Nephron progenitor cell (in vitro differentiated cells): ENCODE measurements at places on chromosomes 3 and 15.
A peak's percentile ranks its signal among the peaks of the same experiment; 100 is the strongest.

GRCh38 chr3:128701342-128702212, 24.4 kb upstream of the RAB7A start:
- no peak for DNase-seq

DNA sequence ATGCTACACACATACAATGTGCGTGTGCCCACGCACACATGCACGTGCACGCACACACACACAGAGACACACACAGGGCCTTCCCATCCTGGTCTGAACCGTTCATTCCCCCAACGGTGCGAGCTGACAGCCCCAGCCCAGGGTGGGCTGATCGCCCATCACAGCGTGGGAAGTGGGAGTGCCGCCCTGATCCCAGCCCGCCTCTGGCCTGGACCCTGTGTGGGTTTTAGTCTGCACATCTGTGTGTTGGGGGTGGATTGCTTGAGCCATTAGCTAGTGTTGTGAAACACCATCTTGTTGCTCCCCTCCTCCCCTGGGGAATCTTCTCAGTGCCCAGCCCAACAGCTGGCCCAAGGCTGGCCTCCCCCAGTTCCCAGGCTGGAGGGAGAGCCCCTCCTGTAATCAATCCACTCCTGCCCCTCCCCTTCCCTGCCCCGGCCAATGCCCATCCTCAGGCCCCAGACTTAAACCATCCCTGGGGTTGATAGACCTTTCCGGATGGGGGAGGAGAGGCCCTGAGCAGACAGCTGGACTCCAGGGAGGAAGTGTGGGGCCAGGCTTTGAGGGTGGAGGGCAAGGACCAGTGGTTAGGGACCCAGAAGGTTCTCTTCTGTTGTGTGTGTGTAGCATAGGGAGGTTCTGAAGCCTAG, 8.3 kb downstream of the SEMA3G start:
- DNase-seq = peak; percentile 60

DNA sequence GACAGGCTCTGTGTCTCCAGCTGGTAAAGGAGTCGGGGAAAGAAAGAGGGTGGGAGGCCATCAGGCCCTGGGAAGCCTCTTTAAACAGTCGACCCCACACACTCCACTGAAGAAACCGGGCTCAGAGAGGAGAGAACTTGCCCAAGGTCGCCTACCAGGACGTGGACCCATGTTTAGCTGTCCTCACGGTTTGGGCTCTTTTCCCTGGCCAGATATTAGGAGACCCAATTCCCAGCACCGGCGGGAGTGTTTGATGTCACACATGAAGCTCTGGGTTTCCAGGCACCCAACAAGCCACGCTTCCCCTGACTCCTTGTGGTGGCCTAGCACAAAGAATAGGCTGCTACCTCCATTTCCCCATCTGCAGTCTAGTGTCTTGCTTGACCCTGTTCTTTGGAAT, 52.2 kb upstream of the GRIP2 start:
- DNase-seq = no peak

- no peak for DNase-seq
These were observed 15.7 kb upstream of the ZXDC start for GRCh38 chr3:126491221-126492013.

DNA sequence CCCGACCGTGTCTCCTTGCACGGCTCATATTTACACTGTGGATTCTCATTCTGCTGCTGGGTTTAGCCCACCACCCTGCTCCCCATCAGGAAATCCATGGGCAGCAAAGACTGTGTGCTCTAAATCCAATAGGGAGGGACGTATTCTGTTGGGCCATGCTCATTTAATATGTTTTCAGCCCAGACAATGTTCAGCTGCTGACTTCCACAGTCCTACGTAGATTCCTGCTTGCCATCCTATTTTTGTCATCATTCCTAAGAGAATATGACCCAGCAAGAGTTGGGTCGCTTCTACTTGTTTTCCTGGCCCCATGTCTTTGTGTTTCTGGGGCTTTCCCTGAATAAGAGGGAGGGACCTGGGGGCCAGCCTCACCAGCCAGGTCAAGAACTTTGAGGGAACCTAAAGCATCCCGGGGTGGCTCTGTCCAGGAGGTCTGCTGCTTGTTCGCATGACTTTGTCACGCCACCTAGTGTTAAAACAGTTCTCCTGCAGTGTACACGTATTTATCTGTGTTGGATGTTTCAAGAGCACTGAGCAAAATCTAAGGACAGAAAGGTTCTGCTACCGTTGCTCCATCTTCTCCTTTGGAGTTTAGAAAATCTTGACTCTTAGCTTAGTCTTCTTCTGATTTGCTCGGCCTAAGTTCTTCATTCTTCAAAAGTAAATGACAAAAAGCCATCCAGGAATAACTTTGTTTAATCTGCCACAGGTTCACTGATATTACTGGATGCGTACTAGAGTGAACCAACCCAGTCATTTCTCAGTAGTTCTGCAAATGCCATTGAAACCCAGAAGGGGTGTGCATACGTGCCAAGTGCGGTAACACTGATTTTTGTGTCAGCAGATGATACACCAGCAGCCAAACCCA, 79.8 kb upstream of the NR2E3 start:
- DNase-seq = peak; percentile 43

GRCh38 chr3:189235214-189235613, 63.4 kb downstream of the TPRG1 start:
- DNase-seq = no peak

DNA sequence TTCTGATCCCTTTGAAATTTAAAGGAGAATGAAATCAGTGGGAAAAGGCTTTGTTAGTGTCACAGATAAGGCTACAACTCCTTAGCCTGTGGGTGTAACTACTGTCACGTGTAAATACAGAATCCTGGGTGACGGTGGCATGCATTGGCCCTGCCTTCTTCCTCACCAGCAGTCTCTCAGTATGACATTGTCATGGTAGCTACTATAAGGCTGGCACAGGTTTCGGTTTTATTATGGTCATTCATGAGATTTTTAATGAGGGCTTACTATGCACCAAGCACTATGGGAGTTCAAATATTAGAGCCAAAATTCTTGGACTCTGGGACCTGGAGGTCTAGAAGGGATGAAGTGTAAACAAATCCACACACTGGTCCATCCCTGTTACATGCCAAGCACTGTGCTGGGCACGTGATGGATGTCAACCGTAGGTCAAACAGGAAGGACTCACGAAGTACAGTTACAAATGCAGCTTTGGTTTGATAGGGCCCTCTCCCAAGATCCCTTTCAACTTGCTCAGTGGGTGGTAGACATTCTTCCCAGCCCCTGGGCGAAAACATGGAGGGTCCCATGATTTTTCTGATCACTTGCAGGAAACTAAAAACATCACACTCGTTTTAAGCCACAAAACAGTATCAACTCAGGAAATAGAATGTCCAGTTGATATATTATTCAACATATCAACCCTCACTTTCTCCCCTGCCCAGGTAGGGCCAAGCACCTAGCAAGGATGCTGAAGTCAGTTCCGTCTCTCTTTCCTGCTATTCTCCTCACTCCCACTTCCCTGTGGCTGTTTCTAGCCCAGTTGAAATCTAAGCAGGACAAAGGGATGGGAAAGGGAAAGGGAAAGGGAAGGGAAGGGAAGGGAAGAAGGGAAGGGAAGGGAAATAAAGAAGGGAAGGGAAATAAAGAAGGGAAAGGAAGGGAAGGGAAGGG, 25.3 kb downstream of the BFSP2 start:
- DNase-seq = no peak

DNA sequence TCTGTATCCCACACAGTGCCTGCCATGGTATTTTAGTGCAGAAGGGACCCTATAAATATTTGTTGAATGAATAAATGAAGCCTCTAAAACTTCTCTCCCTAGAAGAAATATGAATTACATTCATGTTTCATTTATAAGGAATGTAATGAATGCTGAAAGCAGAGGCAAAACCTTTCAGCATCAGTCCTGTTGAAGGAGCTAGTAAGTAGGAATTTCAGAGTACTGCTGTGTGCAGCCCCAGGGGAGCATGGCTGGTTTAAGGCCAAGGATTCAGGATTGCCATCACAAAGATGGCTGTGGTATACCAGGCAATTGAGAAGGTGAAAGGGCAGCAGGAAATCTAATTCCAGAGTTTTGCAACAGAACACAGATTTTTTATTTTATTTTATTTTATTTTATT, 1131.4 kb downstream of the IGSF11 start:
- DNase-seq = no peak

- DNase-seq = no peak
These were observed 60.7 kb downstream of the ZDHHC19 start for GRCh38 chr3:196150481-196150880.

DNA sequence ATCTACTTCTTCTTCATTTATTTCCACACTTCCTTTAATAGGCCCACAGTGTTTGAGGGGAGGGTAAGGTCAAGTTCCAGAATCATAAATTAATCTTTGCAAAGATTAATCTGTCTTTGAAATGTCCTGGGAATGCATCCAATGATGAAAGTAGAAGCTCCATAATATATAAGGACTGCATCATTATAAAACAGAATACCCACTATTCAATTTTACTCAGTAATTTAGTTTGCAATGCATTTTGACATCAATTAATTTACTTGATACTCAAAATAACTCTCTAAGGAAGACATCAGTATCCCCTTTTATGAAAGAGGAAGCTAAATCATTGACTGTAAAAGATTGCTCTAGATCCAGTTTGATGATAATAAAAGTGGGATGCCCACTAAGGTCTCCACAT, 777.2 kb downstream of the GRM7 start:
- DNase-seq = no peak

DNA sequence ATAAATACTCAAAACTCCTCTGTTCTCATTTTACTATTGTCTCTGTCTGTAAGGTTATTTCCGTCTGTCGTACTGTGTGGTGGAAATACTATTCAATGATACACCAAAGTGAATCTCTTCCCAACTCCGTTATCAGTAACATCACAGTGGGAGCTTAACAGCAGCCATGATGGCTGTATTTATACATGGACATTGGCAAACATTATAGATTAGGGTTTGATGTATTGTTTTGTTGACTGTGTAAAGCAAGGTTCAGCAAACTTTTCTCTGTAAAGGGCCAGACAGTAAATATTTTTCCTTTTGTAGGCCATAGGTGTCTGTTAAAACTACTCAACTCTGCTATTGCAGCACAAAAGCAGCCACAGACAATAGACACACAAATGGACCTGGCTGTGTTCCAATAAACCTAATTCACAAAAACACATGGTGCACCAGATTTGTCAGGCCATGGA, 23.2 kb downstream of the LIPC start:
- DNase-seq = no peak

- DNase-seq = no peak
These were observed 80.6 kb downstream of the CCR1 start for GRCh38 chr3:46127503-46127902.

- no peak for DNase-seq
These were observed 17.4 kb upstream of the TMPRSS7 start for GRCh38 chr3:112017091-112017490.

DNA sequence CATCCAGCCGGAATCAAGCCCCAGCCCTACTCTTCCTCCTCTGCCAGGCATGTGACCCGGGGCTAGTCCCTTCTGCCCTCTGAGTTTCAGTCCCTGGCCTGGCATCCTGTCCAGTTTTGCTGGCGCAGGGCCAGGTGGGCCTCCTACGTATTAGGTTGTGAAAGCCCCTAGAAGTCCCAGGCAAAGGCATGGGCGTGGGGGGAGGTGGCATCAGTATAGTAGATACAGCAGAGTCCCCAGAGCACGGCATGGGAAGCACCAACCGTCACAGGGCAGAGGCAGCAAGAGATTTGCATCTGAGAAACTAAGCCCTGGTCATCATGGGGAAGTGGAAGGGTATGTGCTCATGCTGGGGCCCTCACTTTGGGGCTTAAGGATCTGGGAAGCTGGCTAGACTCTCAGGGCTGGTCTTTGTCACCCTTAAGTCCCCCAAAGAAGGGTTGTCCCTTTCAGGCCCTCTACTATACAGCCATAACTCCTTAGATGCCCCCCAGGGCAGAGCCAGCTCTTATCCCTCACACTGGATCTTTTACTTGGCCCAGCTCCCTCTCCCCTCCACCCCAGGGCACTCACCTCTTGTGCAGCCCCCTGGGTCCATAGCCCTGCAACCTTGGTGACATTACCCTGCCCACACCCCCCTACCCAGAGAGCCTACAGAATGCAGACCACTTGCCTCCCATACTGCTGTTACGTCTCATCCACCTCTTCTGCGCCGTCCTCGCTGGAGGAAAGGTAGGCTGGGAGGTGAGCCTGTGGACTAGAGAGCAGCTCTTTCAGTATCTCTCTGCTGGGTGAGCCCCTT, 11.3 kb downstream of the NBEAL2 start:
- no peak for DNase-seq

DNA sequence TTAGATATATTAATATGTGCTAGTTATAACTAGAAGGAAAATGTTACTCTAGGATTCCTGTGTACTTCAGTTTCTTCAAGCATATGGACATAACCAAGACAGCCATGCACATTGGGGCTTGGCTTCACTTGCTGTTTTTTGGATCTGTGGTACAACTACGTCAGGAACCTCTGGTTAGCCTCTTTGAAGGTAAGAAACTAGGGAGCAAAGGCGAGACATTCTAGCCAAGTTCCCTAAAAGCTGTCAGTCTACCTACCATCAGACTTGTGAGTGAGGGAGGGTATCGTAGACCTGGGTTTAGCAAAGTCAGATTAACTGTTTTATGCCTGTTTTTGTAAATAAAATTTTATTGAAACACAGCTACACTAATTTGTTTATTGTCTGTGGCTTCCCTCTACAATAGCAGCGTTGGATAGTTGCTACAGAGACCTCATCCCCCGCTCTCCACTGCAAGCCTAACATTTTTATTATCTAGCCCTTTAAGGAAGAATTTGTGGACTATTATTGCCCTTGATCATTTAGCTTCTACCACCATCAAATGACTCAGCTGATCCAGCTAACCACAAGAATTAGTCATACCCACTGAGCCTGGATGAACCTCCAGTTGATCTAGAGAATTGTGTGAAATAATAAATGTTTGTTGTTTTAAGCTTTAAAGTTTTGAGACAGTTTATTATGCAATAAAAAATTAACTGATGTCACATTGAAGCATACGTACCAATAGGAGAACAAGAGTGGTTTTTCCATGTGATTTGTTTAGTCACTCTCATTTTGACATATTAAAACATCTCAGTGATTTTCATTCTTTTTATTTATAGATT, 58.1 kb downstream of the RSRC1 start:
- no peak for DNase-seq

DNA sequence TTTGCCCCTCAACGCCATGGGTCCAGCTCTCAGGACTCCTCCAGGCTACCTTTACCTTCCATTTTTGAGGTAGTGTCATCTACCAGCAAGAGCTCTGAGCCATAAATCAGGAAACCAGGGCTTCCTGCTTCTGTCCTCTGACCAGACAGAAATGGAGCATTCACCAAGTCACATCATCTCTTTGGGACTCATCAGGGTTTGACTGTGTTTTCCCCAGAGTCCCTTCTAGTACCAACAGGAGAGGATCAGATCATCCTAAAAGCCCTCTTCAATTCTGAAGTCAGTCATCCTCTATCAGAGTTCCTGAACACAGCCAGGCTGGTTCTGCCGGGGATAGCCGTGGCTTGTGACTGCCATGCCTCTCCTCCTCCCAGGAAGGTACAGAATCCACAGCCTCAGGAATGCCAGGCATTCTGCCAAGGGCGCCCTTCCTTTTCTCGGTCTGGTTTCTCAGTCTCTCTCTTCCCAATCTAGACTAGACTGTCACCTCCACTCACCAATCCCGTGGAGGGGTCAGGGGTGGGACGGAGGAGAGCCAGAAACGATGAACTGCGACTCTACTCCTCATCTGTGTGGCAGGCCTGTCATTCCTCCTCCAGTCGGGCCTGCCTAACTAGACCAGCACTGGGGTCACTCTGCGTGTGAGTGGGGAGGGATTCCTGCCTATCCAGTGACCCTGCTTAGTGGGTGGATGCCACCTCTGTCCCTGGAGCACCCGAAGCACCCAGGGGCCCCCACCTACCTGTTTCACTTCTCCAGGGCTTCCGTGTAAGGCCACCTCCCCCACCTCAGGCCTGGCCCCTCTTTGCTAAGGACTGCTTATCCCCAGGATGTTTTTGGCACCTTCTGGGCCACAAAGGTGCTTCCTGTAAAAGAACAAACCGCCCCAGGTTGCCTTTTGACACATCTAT, 30.9 kb downstream of the CCNL1 start:
- DNase-seq = no peak

GRCh38 chr15:94348084-94348483, 116.7 kb downstream of the MCTP2 start:
- DNase-seq = no peak
